ENCODE measurements at places on chromosomes 13 and 19. TPM values are rescaled to one million over a fixed set of nuclear protein-coding genes. Genes with fewer than 3 reads are reported as not detected.
A peak's percentile ranks its signal among the peaks of the same experiment; 100 is the strongest.

- no peak for DNase-seq
Measured at GRCh38 chr13:45280011-45280410, 61.0 kb downstream of the TPT1 start.

DNA sequence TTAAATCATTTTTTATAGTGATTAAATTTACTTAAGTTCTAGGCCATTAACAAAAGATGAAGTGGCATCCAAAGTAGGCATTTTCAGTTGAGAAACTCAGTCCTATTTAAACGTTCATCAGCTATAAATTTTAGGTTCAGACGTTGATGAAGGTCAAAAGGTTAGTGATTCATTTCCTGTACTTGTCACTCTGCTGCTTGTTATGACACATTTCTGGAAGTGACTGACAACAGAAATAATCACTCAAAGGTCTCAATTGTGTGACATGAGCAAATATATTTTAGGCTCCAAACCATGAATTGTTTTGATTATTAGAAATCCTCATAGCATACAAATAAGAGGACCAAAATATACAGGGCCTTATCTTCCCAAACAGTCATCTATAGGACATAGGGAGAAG is 10.3 kb upstream of the EDNRB start:
- no peak for DNase-seq

DNA sequence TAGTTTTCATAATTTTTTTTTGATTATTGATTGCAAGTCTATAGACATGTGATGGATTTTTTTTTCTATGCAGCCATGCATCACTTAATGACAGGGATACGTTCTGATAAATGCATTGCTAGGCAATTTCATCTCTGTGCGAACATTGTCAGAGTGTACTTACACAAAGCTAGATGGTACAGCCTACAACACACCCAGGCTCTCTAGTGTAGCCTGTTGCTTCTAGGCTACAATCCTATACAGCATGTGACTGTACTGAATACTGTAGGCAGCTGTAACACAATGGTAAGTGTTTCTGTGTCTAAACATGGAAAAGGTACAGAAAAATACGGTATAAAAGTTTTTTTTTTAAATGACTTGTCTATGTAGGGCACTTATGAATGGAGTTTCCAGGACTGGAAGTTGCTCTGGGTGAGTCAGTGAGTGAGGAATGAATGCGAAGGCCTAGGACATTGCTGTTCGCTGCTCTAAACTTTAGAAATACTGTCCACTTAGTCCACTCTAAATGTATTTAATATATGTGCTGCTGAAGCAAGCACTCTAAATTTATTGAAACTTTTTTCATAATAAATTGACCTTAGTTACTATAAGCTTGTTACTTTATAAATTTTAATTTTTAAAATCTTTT is 20.3 kb downstream of the SPATA13 start:
- DNase-seq = no peak

GRCh38 chr19:39676004-39676403 is 20.3 kb downstream of the LGALS16 start:
- no peak for DNase-seq

- peak; percentile 60 for DNase-seq
Measured at GRCh38 chr13:46831588-46832194, 34.7 kb upstream of the ESD start.

- no peak for DNase-seq
Measured at GRCh38 chr13:106623799-106624460, 56.0 kb upstream of the ARGLU1 start.

DNA sequence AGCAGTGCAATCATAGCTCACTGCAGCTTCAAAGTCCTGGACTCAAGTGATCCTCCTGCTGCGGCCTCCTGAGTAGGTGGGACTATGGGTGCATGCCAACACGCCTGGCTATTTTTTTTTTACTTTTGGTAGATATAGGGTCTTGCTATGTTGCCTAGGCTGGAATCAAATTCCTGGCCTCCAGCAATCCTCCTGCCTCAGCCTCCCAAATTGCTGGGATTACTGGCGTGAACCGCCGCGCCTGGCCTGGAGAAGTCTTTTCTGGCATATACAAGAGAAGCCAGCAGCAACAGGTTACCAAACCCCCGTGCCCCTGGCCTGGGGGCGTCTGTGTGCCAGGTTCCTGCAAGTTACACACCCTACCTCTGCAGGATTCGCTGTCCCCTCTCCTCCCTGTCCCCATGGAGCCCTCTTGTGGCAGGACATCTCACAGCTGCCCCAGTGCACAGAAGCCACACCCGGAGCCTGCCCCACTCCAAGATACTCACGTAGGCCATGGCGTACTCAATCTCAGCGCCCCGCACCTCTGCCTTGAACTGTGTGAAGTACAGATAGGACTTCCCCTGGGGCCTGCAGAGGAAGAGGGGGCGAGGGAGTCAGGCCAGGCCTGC is 9.9 kb downstream of the MYDGF start:
- DNase-seq = no peak

The EID2B gene
- total RNA-seq = 7.7 TPM

The ZNF792 gene
- 7.5 TPM for total RNA-seq

The LILRB5 gene
- total RNA-seq = not detected

The LIPE gene
- total RNA-seq = 29.1 TPM

The DHX34 gene
- total RNA-seq = 32.4 TPM

The GZMM gene
- not detected for total RNA-seq

Measured in neural crest cell (in vitro differentiated cells).